ENCODE measurements at places on chromosomes 11 and 22.

GRCh38 chr22:46752286-46752987 lies 10.0 kb upstream of the TBC1D22A start:
- DNase-seq: no peak

GRCh38 chr22:46448333-46448732 lies 89.1 kb downstream of the CELSR1 start:
- DNase-seq: peak; percentile 39

DNA sequence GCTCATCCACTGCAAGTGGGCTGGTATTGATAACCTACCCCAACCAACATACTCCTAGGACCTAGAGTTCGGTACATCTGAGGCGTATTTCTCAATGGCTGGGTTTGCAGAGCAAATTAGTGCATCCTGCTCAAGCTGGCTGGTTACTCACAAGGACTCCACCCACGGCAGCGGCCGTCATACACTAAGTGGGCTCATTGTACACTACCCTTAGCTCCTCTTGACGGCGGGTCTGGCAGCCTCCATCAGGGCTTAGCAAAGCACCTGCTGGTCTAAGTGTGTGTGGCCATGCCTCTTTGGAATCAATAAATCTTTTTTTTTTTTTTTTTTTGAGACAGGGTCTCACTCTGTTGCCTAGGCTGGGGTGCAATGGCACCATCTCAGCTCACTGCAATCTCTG lies 20.2 kb upstream of the KCNJ11 start:
- no peak for DNase-seq

- DNase-seq: no peak
These were observed 263.3 kb upstream of the PLET1 start for GRCh38 chr11:112523951-112524350.

DNA sequence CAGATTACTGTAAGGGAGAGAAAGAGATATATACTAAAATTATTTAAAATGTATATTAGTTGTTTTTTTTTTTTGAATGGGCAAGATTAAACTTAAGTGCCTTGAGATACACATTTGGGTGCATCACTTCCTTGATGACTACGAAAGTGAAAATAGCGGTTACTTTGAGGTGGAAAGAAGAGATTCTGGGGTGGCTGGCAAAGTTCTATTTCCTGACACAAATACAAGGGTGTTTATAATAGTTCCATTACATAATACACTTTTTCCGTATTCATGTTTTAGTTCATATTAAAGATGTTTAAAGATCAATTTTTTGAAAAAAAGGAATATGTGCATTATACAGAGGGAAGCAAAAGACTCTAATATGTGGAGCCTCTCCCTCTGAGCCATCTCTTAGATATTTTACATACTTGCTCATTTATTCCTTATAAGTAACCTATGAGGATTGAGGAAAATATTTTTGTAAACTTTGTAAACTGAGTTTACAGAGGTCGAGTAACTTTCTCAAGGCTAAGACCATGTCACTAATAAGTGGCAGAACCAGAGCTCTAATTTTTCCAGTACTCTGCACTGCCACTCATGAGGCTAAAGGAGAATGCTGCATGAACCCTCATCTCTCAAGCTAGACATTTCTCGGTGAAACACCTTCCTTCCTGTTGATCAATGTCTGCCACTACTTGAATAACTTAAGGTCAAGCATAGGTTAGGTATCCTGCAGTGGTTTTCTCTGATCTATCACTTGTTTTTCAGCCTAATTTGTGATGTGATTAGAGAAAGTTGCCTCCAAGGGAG lies 58.6 kb downstream of the DDIAS start:
- DNase-seq: no peak

DNA sequence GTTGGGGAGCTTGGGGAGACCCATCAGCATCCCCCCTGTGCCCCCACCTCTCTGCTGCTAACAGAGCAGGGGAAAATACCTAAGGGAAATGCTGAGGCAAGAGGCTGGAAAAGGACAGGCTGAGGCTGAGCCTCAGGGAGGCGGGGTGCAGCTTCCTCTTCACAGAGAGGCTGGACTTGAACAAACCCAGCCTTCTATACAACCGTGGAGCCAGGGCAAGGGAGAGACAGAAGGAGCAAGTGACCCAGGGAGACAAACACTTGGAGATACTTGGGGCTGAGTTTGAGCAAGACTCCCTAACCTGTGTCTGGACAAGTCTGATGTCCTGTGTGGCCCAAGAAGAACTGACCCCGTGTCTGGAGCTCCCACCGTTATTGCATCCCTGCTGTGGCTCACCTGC lies at the start of gene SLCO2B1:
TSS of gene SLCO2B1 (plus strand) at position 229 of the 400 bp plus-strand sequence. CDS start 275 bp downstream, outside the sequence.
- no peak for DNase-seq

GRCh38 chr22:22092101-22092500 lies 109.5 kb upstream of the TOP3B start:
- no peak for DNase-seq

DNA sequence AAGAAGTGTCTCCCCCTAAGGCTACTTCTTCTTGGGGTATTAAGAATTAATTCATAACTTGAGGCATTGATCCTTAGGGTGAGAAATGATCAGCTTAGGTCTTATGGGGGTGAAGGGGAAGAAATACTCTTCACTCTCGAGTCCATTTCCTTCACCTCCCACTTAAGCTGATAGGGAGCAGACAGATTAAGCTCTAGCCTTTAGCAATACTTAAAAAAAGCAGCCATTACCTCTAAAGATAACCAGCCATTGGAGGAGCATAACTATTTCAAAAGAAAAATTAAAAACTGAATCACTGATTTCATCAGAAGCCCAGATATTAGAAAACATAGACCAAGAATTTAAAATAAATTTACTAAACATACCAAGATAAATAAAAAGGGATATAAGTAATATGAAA lies 60.5 kb downstream of the ENTHD1 start:
- DNase-seq: no peak

DNA sequence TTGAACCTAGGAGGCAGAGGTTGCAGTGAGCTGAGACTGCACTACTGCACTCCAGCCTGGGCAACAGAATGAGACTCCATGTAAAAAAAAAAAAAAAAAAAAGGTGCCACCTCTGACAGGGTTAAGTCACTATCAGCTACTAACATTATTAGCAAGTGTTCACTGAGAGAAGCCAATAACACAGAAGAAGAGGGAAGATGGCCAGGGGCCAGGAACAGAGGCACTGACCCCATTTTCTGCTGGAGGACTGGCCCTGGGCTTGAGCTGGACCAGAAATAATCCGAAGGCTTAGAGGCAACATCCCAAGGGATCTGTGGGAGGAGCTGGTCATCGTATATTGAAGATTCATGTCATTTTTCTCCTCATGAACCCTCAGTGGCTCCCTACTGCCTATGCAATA lies 5.0 kb downstream of the SLC5A1 start:
- DNase-seq: no peak

DNA sequence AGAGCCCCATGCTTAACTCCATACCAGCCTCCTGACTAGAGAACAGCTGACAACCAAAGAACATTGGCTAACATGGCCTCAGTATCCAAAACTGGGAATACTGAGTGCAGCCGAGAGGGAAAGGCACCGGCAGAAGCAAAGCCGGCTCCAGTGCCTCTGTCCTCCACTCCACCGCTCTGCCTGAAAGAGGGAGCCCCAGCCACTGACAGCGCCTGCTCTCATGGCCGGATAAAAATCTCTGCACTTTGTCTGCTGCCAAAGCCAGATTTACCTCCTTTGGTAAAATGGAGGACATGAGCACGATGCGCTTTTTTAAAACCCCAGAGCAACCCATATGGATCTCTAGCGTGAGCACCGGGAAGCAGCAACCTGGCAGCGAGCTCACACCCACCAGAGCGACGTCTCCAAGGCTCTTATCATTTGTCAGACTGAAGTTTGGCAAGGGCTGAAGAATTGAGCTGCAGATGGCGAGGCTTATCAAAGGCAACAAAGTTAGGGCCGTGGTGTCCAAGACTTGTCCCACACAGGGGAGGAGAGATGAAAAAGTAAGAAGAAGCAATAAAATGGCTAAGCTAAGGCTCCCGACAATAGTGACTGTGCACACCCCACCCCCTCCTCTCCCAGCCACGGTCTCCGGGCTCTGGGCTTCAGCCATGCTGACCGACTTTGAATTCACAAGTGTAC lies 71.4 kb downstream of the EFCAB6 start:
- DNase-seq: no peak

DNA sequence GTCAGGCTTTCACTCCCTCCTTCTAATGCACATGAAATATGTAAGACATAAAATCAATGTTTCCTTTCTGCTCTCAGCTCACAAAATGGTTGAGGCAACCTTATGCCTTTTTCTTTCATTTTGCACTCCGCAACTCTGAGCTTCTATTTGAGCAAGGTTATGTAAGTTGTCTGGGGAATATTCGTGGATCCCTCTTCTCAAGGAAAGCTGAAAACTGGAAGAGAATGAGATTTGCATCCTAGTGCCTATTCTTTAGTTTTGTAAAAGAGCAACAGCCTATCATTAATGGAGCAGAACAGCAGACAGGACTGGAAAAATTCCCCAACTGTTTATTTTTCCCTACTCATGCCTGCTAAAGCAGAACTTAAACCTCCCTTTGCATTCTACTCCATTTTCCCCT lies 141.7 kb downstream of the FAM76B start:
- no peak for DNase-seq

DNA sequence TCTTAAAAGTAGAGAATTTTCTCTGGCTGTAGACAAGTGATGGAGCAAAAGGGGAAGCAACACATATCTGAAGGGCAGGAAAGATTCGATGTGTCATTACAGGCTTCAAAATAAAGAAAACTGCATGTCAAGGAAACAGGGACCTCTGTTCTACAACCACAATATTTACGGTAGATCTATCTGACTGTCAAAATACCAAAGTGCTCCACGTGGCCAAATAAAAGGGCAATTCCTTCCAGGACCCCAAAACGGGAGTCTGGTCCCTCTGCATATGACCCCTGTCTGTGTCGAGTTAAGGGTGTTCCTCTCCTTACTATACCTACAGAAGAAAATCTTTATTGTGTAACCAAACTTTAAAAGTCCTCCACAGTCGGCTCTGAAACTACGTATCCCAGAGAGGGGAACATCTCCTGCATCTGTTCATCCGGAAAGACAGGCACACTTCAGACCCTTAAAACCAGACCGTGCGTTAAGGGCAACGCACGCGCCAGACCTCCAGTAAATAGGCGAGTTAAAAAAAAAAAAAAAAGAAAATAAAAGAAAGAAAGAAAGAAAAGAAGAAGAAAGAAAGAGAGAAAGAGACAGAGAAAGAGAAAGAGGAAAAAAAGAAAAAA lies 756 bp downstream of the CLNS1A start:
- DNase-seq: no peak

DNA sequence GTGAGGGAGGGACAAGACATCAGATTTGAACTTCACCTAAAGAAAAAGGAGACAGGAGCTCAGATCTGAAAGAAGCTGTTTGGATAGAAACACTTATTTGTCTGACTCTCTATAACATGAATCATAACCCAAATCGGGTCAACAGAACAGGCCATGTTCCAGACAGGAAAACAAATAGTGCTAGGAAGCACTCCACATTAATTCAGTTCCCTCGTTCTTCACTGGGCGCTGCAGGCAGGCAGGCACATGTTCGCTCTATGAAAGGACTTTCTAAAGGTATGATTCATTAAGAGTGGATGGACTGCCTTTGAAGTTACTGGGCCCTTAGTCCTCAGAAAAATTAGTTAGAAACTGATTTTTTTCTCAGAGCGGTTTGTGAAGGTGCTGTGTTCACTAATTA lies 137.5 kb upstream of the TRPC6 start:
- DNase-seq: no peak

DNA sequence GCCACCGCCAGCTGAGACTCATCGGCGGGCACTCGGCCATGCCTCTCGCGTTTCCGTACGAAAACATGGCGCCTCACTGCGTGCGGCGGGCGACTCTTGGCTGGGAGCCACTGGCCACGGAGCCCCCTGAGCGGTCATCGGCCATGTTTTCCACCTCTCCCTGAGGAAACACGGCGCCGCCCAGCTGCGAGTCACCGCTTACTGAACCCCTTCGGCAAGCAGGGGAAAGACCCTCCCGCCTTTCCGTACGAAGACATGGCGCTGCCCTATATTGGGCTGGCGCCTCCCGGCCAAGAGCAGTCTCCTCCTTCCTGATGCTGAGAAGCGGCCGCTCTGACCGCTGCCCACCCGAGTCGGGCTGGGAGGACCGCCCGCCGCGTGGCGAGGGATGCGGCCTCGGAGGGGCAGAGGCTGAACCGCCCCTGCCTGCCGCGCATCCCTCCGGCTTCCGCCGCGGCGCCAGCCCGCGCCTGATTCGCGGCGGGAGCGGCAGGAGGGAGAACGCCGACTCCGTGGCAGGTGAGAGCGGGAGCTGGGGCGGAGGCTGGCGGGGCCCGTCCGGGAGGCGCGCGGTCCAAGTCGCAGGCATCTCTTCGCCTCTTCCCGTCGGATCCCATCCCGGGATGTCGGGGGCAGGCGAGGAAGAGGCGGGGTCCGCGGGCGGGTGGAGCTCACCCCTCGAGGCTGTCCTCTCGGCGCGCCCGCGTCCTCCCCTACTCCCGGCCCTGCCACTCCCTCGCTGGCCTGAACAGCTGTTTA lies at the start of gene TCP11L1:
TSS of gene TCP11L1 (plus strand) at position 299 of the 759 bp plus-strand sequence. CDS start 4,202 bp downstream, outside the sequence.
- DNase-seq: peak; percentile 78

DNA sequence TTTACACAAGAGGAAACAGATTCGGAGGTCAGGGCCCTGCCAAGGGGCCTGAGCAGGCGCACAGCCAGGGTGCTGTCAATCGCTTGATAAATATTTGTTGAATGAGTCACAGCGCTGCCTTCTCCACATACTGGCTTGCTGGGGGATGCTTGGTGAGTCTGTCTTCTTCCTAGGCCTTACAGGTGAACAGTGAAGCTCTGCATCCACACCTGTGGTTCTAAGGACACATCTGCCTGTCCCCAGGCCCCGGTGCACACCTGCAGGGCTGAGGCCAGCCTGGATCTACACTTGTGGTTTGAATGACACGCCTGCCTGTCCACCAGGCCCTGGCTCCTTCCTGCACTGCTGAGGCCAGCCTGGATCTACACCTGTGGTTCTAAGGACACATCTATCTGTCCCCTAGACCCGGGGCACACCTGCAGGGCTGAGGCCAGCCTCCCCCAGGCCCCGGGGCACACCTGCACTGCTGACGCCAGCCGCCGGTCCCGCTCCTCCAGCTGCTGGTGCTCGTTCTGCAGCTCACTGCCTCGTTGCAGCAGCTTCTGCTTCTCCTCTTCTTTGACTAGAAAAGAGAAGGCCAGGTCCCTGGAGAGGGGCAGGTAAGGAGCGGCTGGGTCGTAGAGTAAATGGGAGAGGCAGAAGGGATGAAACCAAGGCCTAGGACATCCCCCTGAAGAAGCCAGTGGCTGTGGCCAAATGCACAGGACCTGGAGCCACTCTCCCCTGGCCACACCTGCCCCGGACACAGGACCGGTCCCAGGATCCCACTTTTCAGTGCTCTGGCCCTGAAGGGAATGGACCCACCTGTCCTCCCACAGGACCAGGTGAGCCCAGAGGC lies 124.6 kb downstream of the PHF21B start:
- DNase-seq: no peak
